ENCODE measurements at places on chromosomes 4 and X.

GRCh38 chr4:130025701-130026100 lies 929.7 kb downstream of the C4orf33 start:
- DNase-seq: no peak

GRCh38 chr4:34289489-34289888 lies 1954.8 kb downstream of the ARAP2 start:
- DNase-seq: no peak

- no peak for DNase-seq
Observed at GRCh38 chr4:128516301-128516969, 228.8 kb upstream of the PGRMC2 start.

GRCh38 chr4:118175506-118175905 lies 141.2 kb downstream of the NDST3 start:
- DNase-seq: no peak

GRCh38 chrX:30814978-30815377 lies 74.1 kb downstream of the TAB3 start:
- DNase-seq: no peak

DNA sequence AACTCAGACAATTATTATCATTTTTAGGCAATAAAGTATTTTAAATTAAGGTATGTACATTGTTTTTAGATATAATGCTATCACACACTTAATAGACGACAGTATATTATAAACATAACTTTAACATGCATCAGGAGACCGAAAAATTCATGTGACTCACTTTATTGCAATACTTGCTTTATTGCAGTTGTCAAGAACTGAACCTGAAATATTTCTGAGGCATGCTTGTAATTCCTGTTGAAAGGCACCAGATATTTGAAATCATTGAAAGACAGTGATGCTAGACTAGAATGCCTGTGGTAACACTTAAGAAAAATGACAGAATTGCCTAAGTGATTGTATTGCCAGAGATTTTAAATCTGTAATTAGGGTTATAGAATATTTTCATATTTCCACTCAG lies 175.6 kb upstream of the MAGEB2 start:
- no peak for DNase-seq

- DNase-seq: no peak
Observed at GRCh38 chr4:22512306-22512705, 3.6 kb downstream of the ADGRA3 start.

DNA sequence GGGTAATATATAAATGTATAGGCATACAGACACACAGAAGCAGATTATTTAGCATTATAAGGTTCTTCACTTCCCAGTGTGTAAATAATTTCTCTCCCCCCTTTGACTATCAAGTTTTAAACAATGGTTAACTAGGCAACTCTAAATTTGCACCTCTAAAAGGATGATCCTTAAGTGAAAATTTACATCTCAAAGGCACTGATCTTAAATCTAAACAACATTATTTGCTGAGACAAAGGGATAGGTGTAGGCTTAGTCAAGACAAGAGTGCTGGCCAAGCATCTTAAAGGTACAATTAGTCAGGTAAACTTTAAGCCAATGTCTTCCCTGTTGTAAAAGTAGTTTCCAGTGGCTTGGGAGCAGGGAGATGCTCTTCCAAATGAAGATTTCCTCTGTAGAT lies 33.0 kb downstream of the NLRP2B start:
- DNase-seq: no peak

- DNase-seq: no peak
Observed at GRCh38 chrX:23822397-23822796, 39.4 kb downstream of the SAT1 start.

- no peak for DNase-seq
Observed at GRCh38 chr4:160175064-160175643, 1072.3 kb downstream of the RAPGEF2 start.

All from gastrocnemius medialis (tissue), 4 donors.